ENCODE measurements at places on chromosomes 13 and 19.

- no peak for DNase-seq
These were observed 139.9 kb upstream of the PCDH9 start for GRCh38 chr13:67369895-67370660.

DNA sequence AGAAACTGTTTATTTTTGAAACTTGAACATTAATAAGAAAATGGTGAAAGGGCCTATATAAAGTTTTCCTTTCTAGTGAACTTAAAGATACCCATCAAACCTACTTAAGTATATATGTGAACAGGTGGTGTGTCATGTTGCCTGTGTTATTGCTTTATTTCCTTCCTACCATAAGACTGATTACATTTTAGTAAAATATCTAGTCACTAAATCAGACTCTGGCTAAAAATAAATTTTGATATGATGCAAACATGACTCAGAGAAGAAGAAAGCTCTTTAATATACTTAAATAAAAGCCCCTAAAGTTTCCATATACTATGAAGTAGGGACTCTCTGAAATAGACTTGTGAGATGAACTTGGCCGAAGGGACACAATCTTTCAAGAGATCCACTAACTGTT is 35.1 kb upstream of the FBXL3 start:
- DNase-seq, result no peak

GRCh38 chr13:27170516-27171243 is 931 bp downstream of the USP12 start:
- DNase-seq, result peak; percentile 21

DNA sequence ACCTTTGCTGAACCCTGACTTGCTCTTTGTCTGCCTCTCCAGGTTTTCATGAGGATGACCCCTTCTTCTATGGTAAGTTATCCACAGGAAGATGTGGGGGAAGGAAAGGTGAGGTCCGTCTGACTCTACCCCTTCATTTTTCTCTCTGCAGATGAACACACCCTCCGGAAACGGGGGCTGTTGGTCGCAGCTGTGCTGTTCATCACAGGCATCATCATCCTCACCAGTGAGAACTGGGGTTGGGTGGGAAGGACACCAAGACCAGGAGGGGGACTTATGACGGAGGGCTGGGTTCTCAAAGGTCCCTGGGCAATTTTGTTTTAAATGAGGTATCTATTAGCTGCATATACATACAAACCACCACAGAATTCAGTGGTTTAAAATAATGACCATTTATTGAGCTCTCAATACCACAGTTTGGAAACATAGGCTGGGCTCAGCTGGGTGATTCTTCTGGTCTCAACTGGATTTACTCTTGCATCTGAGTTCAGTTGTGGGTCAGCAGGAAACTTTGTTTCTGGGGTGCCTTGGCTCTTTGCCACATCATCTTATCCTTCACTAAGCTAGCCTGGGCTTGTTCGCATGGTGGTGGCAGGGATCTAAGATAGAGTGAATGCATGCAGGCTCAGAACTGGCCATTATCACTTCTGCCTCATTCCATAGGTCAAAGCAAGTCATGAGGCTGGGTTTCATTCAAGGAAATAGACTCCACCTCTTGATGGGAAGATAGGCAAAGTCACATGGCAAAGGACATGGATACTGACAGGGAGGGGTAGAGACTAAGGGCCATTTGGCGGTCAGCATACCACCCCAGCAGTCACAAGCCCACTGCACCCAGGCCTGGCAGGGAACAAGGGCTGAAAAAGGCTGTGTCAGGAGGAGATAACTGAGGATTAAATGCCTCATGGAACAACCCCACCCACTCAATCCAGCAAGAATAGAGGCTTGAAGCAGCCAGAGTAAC is 11.8 kb downstream of the FXYD5 start:
- DNase-seq, result no peak

DNA sequence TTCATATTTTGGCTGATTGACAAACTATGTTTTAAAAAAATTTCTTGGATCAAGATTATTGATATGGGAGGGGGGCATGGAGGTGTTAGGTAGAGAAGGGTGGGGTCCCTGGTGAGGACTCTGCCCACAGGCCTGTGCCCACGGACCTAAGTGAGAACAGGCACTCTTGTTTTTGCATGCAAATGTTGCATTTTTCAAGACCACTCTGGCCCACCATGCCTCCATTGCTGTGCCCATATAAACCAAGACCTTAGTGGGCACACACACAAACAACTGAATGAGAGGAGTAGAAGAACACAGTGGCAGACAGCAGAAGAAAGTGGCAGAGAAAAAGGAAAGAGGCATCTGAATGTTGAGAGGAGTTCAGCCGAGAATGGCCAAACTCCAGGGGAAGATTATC is 69.6 kb upstream of the ZNF98 start:
- no peak for DNase-seq

Data from activated CD4-positive, alpha-beta T cell treated with anti-CD3 and anti-CD28 coated beads, Interleukin-2, amount 50 U/mL, for 4 hours (primary cell).